ENCODE measurements at places on chromosomes 7 and 10.

GRCh38 chr10:497289-497688 lies 192.2 kb downstream of the DIP2C start:
- no peak for DNase-seq

- DNase-seq: no peak
These were observed 460.5 kb upstream of the GHITM start for GRCh38 chr10:83678850-83679249.

- no peak for DNase-seq
These were observed 171.4 kb upstream of the NUPR2 start for GRCh38 chr7:56287429-56288138.

DNA sequence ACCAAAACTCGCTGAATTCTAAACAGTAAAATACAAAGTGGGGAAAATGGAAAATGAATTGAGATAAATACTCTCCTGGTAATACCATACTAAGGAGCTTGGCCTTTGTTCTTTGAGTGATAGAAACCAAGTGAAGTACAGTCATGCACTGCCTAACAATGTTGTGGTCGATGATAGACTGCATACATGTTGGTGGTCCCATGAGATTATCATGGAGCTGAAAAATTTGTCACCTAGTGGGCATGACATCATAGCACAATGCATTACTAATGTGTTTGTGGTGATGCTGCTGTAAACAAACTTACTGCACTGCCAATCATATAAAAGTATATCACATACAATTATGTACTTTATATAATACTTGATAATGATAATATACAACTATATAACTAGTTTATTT lies 419.1 kb downstream of the ARL4A start:
- DNase-seq: no peak

DNA sequence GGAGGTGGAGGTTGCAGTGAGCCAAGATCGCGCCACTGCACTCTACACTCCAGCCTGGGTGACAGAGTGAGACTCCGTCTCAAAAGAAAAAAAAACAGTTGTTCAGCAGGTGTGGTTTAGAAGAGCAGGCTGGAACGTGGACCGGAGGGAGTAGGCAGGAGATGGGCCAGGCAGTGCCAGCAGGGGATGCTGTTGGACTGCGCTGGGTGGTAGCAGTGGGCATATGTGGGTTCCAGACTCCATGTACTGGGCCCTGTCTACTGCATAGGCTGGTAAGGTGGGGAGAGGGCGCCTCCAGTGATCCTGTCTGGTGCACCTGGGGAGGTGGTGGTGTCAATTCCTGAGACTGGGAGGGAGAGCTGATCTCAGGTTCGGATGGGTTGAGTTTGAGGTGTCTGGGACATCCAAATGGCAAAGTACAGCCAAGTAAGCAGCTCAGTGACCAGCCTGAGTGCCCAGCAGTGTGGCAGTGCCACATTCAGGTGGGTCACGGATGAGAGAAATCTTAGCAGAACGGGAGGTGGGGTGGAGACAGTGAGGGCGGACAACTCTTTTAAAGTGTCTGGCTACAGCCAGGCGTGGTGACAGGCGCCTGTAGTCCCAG lies 25.9 kb downstream of the SFXN4 start:
- DNase-seq: no peak

All from stromal cell of bone marrow (primary cell).